ENCODE measurements at places on chromosomes 4 and X.

GRCh38 chr4:23768541-23768940 is 121.3 kb downstream of the PPARGC1A start:
- no peak for DNase-seq

GRCh38 chr4:42398171-42398870 is 1.0 kb downstream of the SHISA3 start:
- DNase-seq: no peak

DNA sequence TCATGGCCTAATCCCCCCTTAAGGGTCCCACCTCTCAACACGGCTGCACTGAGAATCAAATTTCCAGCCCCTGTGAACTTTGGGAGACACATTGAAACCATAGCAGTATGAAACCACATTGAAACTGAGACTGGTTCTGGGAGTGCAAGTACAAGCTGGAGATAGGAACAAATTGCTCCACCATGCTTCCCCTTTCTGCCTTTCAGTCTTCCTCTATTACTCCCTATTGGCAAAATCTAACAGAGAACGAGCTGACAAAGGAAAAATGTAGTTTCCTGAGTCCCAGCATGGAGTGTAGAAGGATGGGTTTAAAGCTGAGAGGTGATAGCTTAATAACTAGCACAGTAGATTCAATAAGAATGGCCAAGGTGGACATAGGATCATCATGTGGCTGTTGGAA is 161.7 kb upstream of the RPL34 start:
- no peak for DNase-seq

GRCh38 chr4:157012781-157013180 is 41.2 kb upstream of the PDGFC start:
- no peak for DNase-seq

DNA sequence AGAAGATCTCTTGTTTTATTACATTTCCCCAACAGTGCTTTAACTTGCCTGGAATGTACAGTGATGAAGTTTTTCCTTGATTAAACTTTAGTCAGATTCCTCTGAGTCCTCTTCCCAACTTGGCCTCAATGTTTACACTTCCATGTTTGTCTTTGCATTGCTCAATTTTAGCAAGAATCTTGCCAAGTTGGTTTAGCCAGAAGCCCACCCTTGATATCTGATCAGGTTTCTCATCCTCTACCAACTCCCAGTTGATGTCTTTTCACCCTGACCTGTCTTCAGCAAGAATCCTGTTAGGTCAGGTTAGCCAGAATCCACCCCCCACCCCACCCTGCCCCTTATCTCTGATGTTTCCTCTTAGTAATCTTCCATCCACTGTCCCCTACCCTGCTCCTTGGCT is 120.9 kb downstream of the MBNL3 start:
- DNase-seq: no peak

DNA sequence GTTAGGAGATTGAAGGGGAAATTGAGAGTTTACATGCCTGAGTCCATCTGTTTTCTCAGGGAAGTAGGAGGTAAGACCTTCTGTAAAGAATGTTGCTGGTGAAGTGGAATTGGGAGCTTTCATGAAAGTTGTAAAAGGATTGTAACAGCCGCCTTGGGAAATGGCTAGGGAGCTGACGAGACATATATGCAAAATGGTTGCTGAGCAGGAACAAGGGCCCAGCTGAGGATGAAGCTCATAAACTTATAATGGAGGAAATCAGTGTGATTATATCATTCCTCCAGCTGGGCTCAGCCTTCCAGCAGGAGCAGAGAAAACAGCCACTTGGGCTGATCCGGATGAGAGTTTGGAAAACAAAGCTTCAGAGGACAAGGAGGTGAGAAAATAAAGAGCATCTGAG is 208.7 kb downstream of the MAPK10 start:
- no peak for DNase-seq

DNA sequence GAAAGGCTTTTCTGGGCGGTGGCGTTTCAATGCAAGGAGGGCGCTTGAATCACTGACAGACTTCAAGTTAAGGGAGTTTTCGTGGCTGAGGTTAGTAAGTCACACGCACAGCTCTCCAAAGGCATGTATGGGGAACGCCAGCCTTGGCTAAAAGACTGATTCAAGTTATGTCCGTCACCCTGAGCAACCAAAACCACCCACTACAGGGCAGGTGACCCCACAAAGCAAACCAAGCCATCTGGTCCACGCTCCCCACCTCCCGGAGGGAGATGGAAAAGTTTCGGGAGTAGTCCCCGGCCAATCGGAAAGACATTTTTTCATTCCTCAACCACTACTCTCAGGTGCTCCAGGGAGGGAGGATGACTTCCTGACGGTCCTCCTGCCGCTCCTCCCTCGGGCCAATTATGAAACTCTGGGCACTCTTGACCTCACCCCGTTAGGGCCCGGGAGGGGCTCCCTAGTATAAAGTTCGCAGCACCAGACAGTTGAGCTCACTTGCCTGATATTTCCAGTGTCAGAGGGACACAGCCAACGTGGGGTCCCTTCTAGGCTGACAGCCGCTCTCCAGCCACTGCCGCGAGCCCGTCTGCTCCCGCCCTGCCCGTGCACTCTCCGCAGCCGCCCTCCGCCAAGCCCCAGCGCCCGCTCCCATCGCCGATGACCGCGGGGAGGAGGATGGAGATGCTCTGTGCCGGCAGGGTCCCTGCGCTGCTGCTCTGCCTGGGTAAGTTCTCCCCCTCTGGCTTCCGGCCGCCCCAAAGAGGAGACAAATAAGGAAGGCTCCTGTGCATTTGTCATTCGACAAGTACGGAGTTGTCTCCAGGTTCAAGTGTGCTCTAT is at the start of gene EREG:
Gene EREG (plus strand): TSS at position 494 of the 840 bp plus-strand sequence. CDS start 164 bp downstream, at position 658.
- no peak for DNase-seq

GRCh38 chr4:107689912-107690587 is 30.0 kb downstream of the PAPSS1 start:
- DNase-seq: no peak

DNA sequence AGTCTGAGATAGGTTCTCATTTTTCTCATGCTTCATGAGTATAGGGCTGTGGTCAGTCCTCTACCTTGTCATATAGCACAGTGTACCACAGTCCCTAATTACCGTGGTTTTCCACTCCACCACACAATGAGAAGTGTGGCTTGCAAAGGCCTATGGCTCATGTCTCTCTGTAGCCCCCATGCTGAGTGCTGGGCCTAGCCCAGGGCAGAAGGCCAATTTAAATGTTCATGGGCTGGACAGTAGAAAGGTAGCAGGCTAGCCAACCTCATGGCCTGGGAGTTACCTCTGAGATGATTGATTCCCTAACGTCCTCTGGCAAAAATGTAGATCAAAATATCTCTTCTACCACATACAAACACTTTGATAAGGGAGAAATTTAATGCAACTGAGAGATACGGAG is 222.5 kb downstream of the AFF2 start:
- DNase-seq: no peak
